B cell (primary cell): ENCODE measurements at places on chromosomes 3 and 15. TPM values are rescaled to one million over a fixed set of nuclear protein-coding genes. Genes with fewer than 3 reads are reported as not detected.

BNC1 gene
- not detected in 2 replicates for total RNA-seq

STAB1 gene
- 4.0 and 4.5 TPM in 2 replicates for total RNA-seq

GRK7 gene
- not detected in 2 replicates for total RNA-seq

DUOX2 gene
- total RNA-seq = 0.29 and 0.32 TPM in 2 replicates

CCDC39 gene
- total RNA-seq = not detected in 2 replicates

VGLL3 gene
- not detected in 2 replicates for total RNA-seq

RHOV gene
- 0.41 and 0.54 TPM in 2 replicates for total RNA-seq

DNA sequence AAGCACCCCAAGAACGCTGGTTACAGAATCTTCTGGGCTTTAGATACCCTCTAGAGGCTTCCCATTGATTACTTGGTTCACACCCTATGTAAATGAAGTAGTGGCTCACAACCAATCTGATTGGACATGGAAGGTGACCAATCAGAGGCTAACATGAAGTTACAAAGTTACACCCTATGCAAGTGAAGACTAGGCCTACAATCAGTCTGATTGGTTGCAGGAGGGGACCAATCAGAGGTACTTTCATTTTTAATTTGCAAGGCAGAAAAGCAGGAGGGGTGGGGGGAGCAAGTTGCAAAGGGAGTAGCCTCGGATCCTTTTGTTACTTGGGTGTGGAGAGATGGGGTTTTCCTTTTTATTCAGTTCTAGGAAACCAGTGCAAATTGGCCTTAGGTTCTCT lies 11.1 kb upstream of the RTP2 start:
- no peaks in the 10 kb centered on the region for H3K36me3 ChIP-seq
- H3K4me3 ChIP-seq = no peak overlapping the region
- no peaks in the 10 kb centered on the region for H3K4me1 ChIP-seq
- H3K27ac ChIP-seq = no peak overlapping the region

- H3K4me1 ChIP-seq = no peaks in the 10 kb centered on the region
- DNase-seq = no peak
- no peaks in the 10 kb centered on the region for H3K36me3 ChIP-seq
These were observed 99.5 kb downstream of the SNRPN start for GRCh38 chr15:25054329-25054728.

DNA sequence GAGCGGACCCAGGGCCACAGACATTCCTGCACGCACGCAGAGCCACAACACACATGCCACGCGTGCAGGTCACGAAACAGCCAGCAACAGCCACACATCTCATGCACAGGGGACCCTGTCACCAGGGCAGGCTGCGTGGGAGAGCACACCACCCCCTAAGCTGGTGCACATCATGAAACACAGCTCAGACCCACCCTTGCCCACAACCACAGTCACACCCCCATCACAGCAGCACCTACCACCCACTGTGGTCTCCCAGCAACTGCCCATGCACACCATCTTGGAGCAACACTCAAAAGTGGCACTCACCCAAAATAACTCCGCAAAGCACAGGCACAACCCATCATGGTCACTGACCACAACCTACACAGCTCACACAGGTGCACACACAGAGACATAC lies 75.7 kb downstream of the OCA2 start:
- no peaks in the 10 kb centered on the region for H3K36me3 ChIP-seq
- no peaks in the 10 kb centered on the region for H3K4me1 ChIP-seq
- H3K27me3 ChIP-seq = no peaks in the 10 kb centered on the region
- DNase-seq = no peak

DNA sequence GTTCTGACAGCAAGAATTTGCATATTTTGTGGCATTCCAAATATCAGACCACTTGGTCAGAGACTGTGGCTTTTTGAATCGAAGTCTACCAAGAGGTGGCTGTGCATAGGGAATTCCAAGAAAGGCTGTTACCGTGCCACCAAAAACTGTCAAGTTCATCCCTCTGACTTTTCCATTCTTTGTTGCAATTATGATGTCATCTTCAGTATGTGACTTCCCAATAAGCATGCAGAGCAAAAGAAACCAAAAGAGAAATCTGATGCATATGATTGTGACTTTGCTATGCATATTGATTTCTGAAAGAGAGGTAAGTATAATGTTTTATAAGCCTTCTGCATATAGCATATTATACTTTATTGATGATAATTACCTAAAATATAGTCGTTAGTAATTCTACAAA lies 6.5 kb downstream of the BCHE start:
- no peak overlapping the region for H3K4me3 ChIP-seq
- DNase-seq = no peak
- no peaks in the 10 kb centered on the region for H3K27me3 ChIP-seq
- H3K36me3 ChIP-seq = no peaks in the 10 kb centered on the region

- no peaks in the 10 kb centered on the region for H3K4me1 ChIP-seq
- no peak for DNase-seq
- H3K4me3 ChIP-seq = no peak overlapping the region
- no peak overlapping the region for H3K27ac ChIP-seq
- no peaks in the 10 kb centered on the region for H3K27me3 ChIP-seq
- H3K36me3 ChIP-seq = peaks cover 48% of the 10 kb centered on the region
These were observed 160.0 kb downstream of the STT3B start for GRCh38 chr3:31692751-31693150.

- no peak overlapping the region for H3K27ac ChIP-seq
- H3K4me1 ChIP-seq = peaks cover 5% of the 10 kb centered on the region
- no peaks in the 10 kb centered on the region for H3K27me3 ChIP-seq
- H3K36me3 ChIP-seq = no peaks in the 10 kb centered on the region
- no peak overlapping the region for H3K4me3 ChIP-seq
These were observed 93.8 kb upstream of the ICE2 start for GRCh38 chr15:60572541-60573421.

DNA sequence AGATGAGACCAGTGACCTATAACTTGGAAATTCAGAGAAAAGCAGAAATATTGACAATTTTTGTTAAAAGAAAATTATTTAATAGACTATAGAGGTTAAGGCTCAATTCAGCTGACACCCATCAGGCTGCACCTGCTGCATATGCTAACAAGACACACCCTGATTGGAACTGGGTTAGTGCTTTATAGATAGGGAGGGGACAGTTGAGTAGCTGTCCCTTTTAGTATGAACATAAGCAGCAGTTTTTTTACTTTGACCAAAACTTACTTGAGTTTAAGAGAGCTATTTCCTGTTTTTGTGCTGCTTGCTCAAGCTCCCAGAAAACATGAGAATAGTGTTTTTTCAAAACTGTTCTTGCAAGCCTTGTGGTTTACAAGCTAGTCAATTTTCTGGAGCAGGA lies 292.6 kb downstream of the LRRC3B start:
- H3K27ac ChIP-seq = no peak overlapping the region
- no peaks in the 10 kb centered on the region for H3K4me1 ChIP-seq
- no peak for DNase-seq
- no peak overlapping the region for H3K4me3 ChIP-seq

DNA sequence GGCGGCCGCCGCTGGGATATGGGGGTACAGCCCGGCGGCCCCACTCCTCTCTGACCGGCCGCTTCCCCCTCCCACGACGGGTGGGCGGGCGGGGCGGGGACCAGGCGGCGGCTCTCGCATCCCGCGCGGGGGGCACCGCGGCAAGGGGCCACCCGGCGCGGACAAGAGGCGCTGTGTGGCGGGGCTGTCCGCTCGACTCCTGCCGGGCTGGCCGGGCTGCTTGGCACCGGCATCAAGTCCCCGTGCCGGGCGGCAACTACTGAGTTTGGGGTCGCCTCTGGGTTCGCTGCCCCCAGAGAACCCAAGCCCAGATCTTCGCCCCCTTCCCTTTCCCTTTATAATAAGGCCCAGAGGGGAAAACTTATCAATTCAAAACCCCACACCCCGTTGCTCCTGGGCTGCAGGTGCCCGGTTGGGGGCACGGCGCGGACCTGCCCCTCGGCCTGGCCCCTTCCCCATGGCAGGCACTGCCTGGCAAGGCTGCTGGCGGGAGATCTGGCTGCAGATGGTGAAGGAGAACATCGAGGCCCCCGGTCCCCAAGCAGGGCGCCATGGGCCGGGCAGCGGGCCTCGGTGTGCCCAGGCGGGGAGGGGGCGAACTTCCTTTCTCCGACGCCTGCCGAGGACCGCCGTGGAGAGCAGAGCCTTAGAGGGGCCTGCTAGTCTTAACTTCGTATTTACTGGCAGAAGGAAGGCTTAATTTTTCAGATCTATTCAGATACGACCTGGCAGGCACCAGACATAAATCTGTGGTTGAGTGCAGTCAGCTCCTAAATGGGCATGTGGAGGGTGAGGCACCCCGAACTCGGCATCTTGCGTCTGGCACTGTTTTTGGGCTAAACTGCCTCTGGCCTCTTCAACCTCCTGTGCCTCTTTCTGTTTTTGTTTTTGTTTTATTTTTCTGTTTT lies 911 bp downstream of the APBA2 start:
- H3K27me3 ChIP-seq = no peaks in the 10 kb centered on the region
- H3K4me1 ChIP-seq = no peaks in the 10 kb centered on the region
- DNase-seq = no peak
- H3K4me3 ChIP-seq = no peak overlapping the region
- no peak overlapping the region for H3K27ac ChIP-seq
